ENCODE measurements at places on chromosomes 1 and 21.

DNA sequence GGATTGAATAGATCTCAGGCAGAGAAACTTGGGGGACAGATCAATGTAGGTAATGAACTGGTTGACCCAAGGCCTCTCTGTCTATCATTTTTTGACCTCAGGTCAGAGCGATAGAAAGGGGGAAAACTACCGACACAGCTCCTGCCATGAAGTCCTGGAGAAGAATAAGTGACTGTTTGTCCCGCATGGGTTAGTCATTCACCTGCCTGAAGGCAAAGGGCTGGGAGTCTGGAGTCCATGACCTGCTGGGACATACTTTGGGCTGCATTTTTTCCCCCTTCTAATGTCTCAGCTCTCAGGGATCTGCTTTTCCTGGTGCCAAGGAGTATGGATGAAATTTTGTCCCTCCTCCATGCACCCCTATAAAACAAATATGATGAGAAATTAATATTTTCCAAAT, 1.6 kb upstream of the ROR1 start:
- DNase-seq: no peak

DNA sequence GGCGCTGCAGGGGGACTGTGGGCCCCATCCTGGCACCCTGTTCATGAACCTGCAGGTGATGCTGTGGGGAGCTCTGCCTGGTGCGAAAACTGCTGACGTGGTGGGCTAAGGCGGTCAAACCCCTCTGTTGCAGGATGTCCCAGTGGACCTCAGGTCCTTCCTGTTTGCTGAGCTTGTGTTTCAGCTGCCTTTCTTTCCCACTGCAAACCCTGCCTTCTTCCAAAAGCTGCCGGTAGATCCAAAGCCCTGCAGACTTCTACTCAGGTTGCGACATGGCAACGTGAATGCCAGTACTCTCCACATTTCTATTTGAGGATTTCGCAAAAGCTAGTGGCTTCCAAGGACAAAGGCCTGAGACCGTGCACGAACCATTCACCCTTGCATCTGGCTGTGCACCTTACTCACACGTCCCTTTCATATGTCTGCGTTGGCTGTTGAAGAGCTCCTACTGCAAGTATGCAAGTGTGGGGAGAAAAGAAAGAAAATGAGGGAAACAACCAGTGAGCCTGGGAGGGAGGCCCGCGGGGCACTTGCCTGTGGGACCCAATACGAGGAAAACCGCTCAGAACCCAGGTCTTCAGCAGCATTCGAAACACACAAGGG, 6.2 kb upstream of the RRP1 start:
- no peak for DNase-seq

DNA sequence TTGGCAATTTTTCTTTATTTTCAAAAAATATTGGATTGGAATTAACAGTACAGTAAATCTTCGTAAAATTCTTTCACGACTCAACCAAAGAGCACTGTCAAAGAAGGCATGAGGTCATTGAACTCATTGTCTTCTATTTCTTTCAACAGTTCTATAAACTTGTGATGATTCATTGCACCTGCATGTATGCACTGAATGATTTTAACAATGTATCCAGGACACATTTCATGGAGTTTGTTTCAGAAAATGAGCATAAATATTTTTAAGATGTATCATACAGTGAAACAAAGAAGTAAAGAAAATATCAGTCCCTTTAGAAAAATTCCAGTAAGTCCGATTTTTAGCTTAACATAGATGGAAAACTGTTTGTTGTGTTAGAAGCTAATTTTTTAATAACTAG, 33.6 kb upstream of the CD34 start:
- no peak for DNase-seq

GRCh38 chr1:34714386-34714785, 40.5 kb upstream of the GJB5 start:
- no peak for DNase-seq

DNA sequence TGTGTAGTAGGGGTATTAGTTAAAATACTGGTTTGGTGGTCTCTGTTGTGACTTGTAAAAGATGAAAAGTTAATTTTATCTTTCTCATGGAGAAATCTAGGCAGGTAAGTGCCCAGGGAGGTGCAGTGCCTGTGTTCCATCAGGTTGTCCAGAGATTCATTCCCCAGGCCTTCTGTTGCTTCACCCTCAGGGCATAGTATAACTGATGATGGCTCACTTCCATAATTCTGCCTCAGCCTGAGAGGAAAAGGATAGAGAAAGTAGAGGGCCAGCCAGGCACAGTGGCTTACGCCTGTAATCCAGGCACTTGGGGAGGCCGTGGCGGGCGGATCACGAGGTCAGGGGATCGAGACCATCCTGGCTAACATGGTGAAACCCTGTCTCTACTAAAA, 153.9 kb downstream of the FMN2 start:
- no peak for DNase-seq

DNA sequence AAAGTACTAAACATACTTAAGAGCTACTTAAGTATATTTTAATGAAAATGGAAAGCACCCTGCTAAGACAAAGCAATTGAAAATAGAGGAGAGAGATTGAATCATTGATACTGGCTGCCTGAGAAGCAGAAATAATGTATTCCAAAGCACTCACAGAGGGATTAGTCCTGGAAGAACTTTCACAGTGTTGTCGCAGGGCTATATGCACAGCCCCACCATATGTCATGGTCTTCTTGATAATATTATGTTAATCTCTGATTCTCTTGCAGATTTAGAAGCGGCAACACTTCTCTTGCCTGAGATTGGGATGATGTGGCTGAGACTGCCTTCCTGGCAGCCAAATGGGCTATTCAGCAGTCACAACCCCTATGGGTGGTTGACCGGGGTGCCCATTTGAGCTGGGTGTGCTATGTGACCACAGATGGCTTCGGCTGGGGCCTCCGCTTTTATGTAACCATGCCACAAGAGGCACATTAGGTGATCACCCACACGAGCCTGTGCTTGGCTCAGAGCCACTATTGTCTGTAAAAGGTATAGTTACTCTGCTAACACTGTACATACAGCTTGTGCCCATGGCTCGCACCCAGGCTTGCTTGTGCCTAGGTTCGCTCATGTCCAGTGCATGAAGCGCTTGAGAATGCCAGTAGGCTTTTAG, 152.2 kb upstream of the SGIP1 start:
- no peak for DNase-seq

DNA sequence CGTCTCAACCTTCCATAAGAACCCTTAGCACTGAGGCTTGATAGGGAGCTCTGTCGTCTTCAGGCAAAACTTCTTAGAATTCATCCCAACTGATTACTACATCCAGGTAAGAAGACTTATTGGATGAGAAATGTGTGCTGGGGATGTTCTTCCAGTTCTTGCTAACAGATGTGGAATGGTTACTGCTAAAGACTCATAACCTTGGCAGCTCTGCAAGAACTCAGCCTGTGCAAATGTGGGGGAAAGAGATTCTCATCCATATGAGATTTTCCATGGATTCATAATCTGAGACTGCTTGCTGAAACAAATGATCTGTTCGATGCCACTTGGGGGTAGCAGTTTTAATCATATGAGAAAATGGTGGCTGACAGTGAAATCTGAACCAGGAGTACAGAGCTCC, 48.2 kb downstream of the NTPCR start:
- no peak for DNase-seq

DNA sequence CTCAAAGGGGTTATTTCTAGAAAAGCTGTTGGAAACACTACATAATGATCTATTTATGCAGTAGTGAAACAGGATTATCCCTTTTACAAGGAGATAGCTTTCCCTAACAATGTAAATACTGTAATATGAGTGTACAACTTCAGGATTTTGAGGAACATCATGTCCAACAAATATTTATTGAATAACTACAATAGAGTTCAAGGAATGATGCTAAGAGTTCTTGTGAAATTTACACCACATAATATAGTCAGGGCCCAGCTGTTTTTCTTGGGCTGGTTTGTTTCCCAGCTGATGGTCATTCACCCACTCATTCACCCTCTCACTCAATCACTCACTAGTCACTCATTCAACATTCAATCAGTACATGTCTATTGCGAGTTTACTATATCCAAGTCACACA, 12.3 kb upstream of the LYPLAL1 start:
- no peak for DNase-seq

- no peak for DNase-seq
These were observed 78.4 kb downstream of the TAS1R2 start for GRCh38 chr1:18781031-18781430.

DNA sequence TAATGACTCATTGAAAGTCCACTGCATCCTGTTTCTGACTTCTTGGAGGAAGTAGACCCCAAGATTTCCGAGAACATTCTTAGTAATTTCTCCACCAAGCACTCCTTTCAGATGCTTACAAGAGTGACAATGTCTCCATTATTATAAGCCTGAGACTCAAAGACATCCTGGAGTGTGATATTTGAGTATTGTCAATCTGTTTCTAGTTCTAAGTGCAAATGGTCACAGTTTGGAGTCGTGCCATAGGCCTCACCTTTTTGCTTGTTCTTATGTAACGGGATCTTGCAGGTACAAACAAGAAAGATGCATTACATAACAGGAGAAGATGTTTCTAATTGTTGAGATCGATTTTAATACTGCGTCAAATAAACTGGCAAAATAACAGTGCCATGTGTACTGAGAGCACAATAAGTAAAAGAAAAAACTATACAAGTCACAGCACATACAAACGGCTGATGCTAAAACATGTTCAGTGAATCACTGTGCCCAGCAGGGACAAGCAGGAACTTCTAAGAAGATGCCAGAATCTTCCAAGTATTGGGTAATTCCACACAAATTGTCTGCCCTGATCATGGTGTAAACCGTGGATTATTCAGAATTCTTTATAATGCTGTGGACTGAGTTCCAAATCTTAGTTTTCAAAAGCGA, 54.1 kb downstream of the CD2 start:
- no peak for DNase-seq

DNA sequence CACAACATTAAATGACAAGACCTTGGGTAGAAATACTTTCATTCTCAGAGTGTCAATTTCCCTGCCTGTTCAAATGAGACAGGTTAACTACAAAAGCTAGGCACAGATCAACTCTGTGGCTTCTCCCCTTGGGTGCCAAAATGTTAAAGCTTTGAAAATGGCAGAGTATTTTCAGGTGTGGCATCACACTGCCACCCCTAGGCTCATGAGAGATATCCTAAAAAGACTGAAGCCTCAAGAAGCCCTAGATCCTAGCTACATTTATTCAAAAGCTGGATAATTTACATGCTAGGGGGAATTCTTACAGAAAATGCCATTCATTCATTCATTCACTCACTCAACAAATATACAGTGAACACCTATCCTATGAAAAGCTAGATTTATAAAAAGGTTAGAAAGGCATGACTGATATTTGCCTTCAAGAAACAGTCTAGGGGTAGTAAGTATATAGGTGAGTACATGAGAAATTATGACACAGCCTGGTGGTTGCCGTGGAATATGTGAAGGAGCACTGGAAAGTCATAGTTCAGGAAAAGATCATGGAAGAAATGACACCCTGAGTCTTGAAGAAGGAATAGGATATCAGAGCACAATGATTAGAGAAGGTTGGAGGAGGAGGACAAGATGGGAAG, 15.9 kb upstream of the RAB4A start:
- DNase-seq: no peak

DNA sequence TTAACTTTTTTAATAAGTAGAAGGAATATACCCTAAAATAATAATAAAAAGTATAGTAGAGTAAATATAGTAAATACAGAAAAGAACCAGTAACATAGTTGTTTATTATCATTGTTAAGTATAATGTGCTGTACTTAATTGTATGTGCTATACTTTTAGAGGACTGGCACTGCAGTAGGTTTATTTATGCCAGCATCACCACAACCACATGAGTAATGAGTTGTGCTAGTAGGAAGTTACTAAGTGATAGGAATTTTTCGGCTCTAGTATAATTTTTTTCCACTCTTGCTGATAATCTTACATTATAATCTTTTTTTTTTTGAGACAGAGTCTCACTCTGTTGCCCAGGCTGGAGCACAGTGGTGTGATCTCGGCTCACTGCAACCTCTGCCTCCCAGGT, 71.6 kb downstream of the IVNS1ABP start:
- DNase-seq: no peak

DNA sequence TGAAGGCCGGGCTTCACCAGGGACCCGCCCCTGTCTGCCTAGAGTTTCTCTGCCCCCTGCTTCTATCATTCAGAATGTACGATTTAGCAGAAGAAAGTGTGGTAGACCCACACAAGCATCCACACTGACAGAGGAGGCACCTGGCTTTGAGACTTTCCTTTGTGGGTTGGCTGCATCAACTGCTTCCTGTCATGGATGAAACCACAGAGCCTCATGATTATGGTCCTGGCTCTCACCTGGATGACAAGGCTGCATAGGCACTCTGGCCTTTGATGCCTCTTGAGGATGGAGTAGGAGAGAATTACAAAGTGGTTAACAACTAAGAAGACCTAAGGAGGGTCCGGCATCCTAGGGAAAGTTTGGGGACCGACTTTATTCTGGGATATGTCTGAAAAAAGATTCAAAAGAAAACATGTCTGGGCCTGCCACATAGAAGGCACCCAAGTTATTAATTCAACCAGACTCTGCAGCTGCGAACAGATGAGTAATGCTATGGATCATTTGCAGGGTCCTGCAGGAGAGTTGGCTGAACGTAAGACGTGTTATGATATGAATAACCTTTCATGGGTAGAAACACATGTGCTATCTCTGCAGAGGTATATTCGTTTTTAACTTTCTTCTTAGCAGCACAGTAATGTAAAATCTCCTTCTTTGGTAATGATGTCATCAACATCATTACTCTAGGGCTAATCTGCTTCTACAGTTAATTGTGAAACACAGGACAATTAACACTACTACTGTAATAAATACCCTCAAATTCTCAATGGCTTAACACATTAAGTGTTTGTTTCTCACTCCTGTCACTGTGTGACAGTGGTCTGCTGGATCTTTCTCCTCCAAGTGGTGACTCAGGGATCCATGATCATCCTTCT, 136.2 kb downstream of the SLC35F3 start:
- no peak for DNase-seq

GRCh38 chr21:35840197-35840799, 220.0 kb downstream of the SETD4 start:
- DNase-seq: no peak

GRCh38 chr1:203643213-203644045, 16.8 kb downstream of the ATP2B4 start:
- DNase-seq: no peak

- no peak for DNase-seq
These were observed 189.6 kb upstream of the PTGFR start for GRCh38 chr1:78301141-78301540.

DNA sequence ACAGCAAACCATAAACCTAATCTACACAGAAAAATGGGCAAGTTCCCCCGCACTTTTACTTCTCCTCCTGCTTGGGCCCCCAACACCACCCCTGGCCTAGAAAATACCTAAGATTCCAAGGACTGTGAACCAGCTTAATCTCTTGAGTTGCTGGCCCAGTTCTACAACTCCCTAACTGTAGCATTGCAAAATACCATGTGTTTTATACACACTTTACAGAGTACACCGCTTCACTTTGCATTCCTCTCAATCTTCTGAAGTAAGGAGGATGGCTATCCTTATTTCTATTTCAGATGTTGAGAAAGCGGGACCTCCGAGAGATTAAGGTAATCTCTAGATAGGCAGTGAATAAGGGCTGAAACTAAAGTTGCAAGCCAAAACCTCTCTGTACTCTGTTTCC, 408.3 kb upstream of the NR5A2 start:
- DNase-seq: no peak

GRCh38 chr1:77416692-77417450, 135.1 kb downstream of the AK5 start:
- no peak for DNase-seq

All from activated T-helper 1 cell treated with anti-CD3 and anti-CD28 coated beads, Interleukin-2, amount 50 U/mL, for 16 hours (primary cell).